CD4-positive, alpha-beta T cell treated with Interleukin-6 at 100 ng/mL for 8 hours (primary cell): ENCODE measurements at places on chromosomes 3 and 15.

DNA sequence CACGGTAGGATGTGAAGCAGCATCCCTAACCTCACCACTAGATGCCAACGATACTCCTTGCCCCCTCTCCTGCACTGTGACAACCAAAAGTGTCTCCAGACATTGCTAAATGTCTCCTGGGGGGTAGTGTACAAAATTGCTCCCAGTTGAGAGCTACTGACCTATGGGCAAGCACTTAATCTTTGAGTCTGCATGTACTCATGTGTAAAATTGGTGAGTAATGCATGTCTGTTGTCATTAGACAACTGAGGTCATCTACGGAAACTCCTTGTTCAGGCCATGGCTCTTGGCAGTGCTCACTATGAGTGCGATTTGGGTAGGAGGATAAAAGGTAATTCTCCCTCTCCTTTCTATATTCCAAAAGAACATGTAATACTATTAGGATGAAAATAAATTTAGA is 29.2 kb downstream of the PDHB start:
- no peak for DNase-seq

- no peak for DNase-seq
Observed at GRCh38 chr3:56867671-56868070, 65.9 kb upstream of the ARHGEF3 start.

- DNase-seq = no peak
Observed at GRCh38 chr3:122214711-122215110, 31.2 kb downstream of the CASR start.

- no peak for DNase-seq
Observed at GRCh38 chr3:181176601-181177000, 187.1 kb upstream of the DNAJC19 start.

- DNase-seq = no peak
Observed at GRCh38 chr3:187019542-187020072, 89.3 kb downstream of the ST6GAL1 start.

DNA sequence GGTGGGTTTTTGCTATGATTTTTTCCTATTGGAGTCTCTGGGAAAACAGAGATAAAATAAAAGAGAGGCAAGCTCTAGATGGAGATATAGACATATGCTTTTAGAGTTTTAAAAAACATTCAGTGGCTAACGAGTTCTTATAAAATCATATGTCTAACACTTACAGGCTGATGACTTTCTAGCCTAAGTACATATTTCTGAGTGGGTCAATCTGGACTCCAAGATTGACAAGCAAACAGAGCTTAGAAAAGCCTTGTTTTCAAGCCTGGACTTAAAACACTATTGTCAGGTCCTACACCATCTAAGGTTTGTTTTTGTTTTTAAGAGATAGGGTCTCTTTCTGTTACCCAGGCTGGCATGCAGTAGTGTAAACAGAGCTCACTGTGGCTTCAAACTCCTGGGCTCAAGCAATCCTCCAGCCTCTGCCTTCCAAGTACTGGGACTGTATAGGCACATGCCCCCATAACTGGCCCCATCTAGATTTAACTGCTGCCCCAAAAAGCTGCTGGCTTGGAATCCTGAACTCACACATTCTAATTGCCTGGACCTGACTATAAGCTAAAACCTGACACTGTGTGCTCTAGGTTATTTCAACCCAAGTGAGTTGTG is 86.3 kb downstream of the FBXL22 start:
- no peak for DNase-seq

GRCh38 chr3:150653110-150653561 is 50.0 kb downstream of the SELENOT start:
- no peak for DNase-seq

DNA sequence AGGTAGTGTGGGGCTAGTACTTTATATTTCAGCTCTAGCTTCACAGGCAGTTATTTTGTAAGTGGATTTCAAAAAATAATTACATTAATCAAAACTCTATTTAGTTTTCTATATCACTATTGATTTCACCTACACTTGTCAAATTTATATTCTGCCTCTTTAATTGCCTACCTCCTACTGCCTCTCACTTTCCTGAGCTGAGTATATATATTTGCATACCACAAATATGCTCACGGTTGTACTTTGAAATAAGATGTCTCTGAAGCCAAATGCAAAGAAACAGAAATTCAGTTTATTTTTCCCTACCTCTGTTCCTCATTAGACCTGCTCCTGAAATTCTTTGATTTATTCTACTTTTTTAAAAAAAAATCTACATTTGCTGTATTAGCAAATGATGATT is 309.3 kb upstream of the TGFBR2 start:
- no peak for DNase-seq

DNA sequence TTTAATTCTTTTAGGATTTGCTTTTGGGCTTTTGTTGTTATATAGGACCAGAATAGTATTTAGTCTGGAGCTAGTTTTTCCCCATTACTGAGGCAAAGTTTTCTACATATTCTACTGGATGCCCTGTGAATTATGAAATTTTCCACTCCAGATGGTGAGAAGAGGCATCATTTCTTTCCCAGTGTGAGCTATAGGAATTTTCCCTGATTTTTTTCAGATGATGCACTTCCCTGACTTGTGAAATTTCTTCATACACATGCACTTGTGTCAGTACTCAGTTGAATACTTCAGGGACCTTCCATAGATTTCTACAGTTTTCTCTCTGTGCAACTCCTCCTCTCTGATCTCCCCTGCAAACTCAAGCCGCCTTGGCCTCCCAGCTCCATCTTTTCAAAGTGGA is 73.7 kb upstream of the SLCO2A1 start:
- no peak for DNase-seq

DNA sequence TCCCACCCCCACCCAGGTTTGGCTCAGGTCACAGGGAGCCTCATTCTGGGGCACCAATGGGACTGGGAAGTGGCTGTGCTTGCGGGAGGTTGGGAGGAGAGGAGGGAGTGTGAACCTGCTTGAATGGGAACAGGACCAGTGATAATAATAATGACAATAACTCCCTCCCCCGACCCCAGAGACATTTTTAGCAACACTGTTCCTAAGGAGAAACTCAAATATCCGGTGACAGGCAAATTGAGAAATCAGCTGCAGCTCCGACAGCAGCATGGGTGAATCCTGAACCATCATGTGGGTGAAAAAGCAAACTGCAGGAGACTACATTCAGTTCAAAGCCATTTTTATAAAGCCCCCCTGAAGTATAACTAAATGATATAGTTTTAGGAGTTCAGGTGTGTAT is 11.6 kb upstream of the RPL29 start:
- no peak for DNase-seq

DNA sequence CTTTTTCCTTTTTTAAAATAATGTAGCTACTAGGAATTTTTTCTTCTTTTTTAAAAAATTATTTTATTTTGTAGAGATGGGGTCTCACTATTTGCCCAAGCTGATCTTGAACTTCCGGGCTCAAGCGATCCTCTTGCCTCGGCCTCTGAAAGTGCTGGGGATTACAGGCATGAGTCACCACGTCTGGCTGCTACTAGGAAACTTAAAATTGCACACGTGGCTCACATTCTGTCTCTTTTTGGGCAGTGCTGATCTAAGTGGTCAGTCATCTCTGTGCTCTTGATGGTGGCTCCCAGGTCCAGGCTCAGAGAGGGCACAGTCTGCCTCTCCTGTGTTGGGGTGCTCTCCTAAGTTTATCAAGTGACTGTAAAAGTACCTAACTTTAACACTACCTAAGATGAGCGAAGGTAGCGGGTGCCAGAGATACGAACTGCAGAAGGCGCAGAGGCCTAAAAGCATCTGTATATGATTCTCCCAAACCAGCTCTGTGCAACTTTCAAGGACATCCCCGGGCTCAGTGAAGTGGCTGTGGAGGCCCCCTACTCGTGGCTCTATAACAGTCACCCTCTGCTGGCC is 52.9 kb upstream of the SEC13 start:
- DNase-seq = no peak

- DNase-seq = no peak
Observed at GRCh38 chr3:4520033-4520816, 27.1 kb downstream of the ITPR1 start.

DNA sequence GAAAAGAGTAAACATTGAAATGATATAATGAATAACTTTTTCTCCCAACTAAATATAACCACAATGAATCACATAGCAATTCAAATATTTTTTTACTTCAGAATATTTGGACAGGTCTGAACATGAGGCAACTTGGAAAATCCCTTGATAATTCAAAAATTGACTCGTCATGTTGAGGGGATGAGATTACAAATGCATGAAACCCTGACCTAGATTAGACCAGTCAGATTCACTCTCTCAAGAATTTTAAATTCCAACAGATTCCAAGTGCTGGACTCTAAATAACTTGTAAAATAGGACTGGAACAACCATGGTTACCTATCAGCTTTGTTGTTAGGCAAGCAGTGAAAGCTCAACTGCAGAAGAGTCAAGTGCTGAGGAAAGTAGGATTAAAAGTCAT is 317.5 kb downstream of the GBE1 start:
- no peak for DNase-seq

GRCh38 chr3:88595026-88595425 is 445.3 kb downstream of the C3orf38 start:
- DNase-seq = no peak

GRCh38 chr15:45139770-45140169 is 10.0 kb downstream of the DUOX1 start:
- DNase-seq = no peak

DNA sequence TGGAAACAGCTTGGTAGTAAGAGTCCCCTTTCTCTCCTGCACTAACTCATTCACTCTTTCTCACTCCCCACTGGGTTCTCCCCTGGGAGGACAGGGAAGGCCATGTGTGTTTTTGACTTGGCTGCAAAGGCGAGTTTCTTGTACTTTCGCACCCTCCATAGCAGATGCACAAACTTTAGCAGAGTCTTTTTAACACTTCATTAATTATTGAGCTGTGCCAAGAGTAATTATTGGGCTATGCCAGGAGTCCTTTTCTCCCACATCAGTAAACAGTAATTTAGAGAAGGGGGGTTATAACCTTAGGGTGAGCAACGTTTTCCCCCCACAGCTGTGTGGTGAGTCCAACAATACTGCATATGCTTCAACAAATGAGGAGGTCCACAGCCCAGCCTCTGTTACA is 224.4 kb upstream of the ATP11B start:
- no peak for DNase-seq

DNA sequence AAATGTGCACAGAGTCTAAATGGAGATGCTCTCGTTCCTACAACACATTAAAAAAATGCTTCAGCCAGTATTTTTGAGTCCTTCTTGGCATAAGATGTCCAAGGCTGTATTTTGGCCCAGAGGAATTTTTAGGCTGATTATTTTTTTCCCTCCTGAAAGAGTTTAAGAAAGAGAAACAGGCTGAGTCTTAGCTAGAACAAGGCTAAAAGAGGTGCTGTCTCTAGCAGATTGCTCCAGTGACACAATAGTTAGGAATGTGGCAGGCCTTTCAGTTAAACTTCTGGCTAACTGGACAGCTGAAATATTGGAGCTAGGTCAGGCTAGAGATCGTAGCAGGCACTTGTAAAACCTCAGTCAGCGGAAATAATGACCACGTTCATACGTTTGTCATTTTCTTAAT is 271.4 kb upstream of the RARB start:
- DNase-seq = no peak

GRCh38 chr15:64144565-64145281 is 6.8 kb upstream of the SNX22 start:
- no peak for DNase-seq

DNA sequence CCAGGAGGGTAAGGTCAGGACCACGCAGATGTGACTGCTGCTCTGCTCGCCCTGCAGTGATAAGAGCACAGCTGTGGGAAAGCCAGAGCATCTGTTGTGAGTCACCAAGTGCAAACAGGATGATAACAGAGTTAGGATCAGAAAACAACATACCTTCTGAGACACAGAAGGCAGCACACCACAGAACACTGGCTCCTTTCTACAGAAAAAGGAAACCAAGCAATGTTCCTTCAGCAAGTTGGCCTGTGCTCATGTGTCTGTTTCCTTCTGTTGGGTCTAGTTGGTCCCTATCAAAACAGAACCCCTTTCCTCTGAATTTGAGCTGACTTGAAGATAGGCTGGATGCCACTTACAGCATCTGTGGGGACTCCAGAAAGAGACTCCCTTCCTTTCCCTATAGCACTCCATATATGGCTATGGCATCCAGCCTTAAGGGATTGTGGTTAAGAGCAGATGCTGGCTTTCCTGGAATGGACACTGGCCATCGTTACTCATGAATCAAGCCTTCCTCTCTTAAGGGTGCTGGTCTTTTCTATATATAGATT is 440.7 kb upstream of the THBS1 start:
- no peak for DNase-seq

DNA sequence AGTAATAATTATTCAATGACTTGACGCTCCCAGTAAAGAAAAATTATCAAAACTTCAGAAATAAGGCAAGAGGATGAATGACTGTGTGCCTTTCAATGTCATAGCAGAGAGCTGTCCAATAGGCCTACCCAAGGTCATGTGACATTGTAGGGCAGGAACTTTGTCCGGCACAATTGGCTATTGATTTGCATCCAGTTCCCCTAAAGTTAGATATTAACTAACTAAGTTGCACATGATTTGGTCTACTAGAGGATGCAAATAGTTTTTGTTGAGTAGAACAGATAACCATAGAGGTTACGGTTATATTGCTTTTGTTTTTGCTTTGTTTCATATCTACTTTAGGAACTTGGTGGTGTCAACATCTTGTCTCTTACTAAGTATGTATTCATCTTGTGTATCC is 127.9 kb upstream of the PFN2 start:
- no peak for DNase-seq

GRCh38 chr15:74489518-74490338 is 28.8 kb upstream of the UBL7 start:
- peak; percentile 54 for DNase-seq

GRCh38 chr3:88141458-88142083 is 8.2 kb upstream of the C3orf38 start:
- no peak for DNase-seq

DNA sequence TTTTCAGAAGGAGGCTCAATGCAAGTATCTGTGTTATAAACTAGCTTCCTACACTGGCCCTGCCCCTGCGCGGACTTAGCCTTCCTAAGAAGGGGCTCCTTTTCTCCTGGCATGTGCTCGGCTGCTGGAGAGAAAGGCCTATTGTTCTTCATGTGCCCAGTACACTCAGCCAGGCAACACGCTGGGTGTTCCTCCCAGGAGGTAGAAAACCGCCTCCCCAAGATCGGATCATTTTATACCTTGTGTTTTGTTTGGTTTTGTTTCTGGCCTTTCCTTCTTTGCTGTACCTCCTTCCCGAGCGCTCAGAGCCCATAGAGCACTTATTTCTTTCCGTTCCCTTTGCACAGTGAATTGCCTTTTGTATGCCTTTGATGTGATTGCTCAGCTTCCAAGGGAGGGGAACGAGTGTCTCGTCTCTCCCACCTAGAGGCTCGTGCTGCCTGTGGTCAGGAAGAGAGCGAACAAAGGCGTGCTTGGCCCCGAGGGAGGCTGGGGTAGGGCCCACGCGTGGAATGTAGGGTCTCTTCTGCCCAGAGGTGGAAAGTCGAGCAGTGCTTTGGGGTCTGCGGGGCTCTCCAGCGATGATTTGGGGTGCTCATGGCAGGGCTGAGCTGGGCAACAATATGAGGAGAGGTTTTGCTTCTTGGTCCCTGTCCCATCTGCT is 30.0 kb downstream of the CCNL1 start:
- peak; percentile 28 for DNase-seq
